ENCODE measurements at places on chromosomes 6 and 20.

- no peak for DNase-seq
Measured at GRCh38 chr6:168603234-168603633, 162.2 kb downstream of the SMOC2 start.

GRCh38 chr6:160678230-160678629, 14.2 kb upstream of the LPA start:
- no peak for DNase-seq

GRCh38 chr20:54017846-54018245, 52.5 kb downstream of the BCAS1 start:
- no peak for DNase-seq

- DNase-seq, result no peak
Measured at GRCh38 chr20:11745145-11745544, 172.5 kb upstream of the BTBD3 start.

DNA sequence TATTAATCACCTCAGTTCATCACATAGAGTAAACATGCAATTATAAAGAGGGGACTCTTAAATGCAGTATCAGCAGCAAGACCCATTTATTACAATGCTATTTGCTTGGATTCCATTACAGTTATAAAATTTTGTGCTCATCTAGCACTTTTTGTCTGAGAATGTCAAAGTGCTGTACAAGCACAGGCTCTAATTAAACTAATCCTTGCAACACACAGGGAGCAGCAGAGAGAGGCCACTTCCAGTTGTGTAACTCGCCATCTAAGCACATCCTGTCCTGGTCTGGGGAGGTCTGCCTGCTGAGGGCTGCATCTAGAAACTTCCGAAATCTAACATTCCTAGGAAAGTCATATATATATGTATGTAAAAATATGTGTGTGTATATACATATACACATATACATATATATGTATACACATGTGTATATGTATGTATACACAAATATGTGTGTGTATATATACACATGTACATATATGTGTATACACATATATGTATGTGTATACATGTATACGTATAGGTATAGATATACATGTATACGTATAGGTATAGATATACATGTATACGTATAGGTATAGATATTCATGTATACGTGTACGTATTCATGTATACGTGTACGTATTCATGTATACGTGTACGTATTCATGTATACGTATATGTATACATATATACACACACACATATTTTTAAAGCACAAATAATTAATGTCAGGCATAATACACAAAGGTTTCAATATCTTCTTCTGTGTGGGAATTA, 136.4 kb upstream of the JARID2 start:
- no peak for DNase-seq

- DNase-seq, result no peak
Measured at GRCh38 chr20:40851051-40851450, 162.0 kb upstream of the MAFB start.

DNA sequence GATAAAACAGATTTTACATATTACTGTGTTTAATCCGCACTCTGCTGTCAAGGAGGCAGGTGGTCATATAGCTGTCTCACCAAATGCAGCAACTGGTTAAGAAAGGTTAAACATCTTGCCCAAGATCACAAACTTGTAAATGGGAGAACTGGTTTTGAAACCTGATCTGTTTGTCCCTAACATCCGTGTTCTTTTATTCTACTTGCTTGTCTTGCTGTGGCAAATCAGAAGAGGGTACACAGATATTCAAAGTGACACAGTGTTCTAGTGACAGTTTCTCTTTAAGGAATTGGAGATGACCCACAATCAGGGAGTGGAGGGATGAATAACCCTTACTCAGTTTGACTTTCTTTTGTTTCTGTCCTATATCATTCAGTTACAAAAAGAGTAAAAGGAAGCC, 83.0 kb upstream of the SGK1 start:
- no peak for DNase-seq

DNA sequence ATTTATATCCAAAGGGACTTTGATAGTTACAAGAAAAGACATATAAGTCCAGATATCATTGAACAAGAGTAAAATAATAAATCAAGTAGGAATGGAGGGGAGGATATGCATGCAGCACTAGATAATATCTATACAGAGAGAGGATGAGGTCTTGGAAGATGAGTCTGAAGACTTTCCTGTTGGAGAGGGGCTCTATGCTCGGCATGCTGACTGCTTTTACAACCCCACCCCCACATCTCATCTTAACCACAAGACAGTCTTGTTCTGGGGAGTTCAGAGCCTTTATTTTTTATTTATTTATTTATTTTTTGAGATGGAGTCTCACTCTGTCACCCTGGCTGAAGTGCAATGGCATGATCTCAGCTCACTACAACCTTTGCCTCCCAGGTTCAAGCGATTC, 48.4 kb upstream of the IER3 start:
- no peak for DNase-seq

DNA sequence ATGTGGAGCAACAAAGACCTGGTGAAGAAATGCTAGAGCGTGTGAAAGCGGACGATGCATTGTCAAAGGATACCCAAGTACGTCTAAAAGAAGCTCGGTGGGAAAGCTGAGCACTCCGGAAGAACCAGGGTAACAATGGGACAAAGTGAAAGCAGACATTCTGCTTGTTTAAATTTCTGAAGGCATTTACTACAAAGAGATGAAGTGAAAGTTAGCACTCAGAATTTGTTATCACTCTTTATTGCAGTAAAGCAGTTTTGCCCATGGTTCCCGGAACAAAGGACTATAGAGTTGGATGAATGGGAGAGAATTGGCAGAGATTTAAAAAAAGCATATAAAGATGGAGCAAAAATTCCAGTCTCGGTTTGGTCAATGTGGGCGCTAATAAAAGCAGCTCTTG, 12.8 kb upstream of the IRAK1BP1 start:
- DNase-seq, result no peak

DNA sequence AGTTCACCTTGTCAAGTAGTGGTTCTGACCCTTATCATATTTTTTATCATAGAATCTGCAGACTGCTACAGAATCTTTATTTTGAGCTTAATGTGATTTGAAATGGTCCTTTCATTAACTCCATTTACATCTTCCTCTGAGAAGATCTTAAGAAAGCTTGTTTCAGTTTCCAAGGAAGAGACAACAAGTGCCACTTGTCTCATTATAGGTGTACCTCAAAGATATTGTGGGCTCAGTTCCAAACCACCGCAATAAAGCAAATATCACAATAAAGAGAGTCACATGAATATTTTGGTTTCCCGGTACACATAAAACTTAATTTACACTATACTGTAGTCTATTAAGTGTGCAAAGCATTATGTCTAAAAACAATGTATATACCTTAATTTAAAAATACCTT, 66.4 kb upstream of the ATXN1 start:
- DNase-seq, result no peak

GRCh38 chr6:111639266-111639665, 33.6 kb upstream of the TRAF3IP2 start:
- DNase-seq, result no peak

DNA sequence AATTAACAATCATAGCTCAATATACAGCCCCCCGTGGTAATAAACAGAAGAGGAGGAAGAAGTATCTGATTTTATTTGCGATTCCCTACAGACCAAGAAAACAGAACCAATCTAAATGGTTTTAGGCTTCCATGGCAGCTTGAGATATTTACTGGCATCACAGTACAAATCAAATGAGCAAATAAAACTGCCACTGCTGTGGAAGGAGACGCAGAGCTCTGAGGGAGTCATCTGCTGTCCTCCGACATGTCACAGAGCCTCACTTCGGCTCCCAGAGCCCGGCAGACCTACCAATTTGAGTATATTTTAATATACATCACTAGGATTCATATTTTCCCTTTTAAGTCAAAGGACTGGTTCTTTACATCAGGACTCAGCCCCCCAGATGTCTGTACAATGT, 145.2 kb upstream of the KCNQ5 start:
- no peak for DNase-seq

- DNase-seq, result no peak
Measured at GRCh38 chr6:37083243-37084138, 78.0 kb downstream of the FGD2 start.

DNA sequence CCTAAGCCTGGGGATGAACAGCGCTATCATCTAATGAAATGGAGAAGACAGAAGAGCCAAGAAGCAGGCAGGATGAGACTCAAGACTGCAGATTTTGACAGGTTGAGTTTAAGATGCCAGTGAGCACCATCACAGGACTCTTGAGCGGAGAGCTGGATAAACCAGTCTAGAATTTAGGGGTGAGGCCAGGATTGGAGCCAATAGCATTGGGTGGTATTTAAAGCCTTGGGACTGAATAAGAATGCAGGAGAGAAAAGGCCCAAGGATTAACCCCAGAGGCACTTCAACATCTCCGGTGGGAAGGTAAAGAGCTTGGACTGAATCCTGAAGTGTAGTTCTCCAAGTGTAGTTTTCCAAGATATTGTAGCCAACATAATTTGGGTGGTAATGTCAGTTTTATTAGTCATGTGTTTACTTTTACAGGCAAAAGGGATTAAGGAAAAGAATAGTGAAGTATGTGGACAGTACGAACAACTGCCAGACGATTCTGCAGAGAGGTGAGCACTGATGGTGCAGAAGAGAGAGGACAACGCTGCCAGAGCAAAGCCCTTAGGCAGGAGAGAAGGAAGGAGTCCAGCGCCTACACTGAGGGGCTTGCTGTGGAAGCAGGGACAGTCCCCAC, 85.2 kb downstream of the DTNBP1 start:
- DNase-seq, result no peak

DNA sequence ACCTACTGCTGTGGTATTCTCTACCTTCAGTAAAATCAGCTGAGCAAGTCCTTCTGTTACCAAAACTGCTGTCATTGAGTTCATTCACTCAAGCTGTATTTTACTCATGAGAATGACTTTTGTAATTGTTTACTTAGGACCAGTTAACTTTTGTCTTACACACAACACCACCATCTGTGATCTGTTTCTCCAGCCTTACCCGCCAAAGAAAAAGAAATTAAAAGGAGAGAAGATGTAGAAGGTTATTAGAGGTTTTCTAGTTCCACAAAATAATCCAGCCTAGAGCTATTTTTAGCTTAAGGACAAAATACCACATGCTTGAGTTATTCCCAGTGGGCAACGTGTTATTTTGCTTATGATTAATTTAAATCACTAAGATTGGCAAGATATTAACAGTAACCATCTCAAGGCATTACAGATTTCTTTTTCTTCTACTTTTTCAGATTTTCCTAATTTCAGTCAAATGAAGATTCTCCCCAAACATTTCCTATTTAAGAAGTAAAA, 38.2 kb downstream of the FAM8A1 start:
- peak; percentile 36 for DNase-seq

DNA sequence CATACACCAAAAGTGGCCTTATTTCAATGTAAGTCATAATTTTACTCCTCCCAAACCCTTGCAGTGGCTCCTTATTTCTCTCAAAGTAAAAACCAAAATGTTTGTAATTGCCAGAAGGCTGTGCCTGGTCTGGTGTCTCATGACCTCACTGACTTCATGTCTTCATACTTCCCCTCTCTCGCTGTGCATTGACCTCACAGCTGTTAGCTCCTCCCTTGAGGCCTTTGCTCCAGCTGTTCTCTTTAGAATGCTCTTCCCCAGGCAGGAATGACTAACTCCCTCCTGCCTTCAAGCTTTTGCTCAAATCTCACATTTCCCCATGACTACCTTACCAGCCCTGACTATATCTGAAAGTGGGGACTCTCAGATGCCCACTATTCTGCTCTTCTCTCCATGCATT, 83.3 kb downstream of the MTFR2 start:
- DNase-seq, result no peak

- DNase-seq, result no peak
Measured at GRCh38 chr6:85537055-85537494, 56.6 kb downstream of the SNX14 start.

- DNase-seq, result no peak
Measured at GRCh38 chr20:10179574-10180298, 38.9 kb upstream of the SNAP25 start.

GRCh38 chr6:122833021-122833491, 44.0 kb downstream of the SMPDL3A start:
- no peak for DNase-seq

- no peak for DNase-seq
Measured at GRCh38 chr20:23988561-23988960, at the start of gene GGTLC1. Gene GGTLC1, minus strand, starts transcription at chr20:23988779. Its CDS starts 2,168 bp downstream, at chr20:23986611.

DNA sequence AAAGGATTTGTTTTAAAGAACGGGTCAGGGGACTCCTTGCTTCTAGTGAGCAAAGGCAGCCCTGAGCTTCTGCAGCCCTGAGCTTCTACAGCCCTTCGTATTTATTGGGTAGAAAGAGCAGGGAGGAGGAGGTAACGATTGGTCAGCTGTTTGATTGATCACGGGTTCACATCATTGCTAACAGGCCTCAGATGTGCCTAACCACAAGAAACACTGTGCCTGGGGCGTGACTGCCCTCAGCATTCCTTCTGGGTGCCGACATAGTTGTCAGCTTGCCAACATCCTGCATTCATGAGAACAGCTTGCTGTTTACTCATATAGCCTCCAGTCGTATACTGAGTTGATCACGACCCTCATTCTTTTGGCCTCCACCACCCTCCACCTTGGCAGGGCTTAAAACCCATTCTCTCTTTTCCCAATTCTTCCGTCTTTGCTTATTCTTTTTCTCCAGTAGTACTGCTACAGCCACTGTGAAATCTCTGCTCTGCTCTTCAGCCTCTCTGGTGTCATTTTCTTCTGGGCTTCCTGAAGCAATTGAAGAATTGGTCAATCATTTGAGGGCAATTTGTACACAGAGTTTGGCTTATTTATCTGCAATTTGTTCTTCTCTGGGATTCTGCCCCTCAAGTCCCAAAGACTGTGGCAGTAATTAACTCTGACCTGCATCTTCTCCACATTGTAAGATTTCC, 25.4 kb upstream of the NOP56 start:
- no peak for DNase-seq

DNA sequence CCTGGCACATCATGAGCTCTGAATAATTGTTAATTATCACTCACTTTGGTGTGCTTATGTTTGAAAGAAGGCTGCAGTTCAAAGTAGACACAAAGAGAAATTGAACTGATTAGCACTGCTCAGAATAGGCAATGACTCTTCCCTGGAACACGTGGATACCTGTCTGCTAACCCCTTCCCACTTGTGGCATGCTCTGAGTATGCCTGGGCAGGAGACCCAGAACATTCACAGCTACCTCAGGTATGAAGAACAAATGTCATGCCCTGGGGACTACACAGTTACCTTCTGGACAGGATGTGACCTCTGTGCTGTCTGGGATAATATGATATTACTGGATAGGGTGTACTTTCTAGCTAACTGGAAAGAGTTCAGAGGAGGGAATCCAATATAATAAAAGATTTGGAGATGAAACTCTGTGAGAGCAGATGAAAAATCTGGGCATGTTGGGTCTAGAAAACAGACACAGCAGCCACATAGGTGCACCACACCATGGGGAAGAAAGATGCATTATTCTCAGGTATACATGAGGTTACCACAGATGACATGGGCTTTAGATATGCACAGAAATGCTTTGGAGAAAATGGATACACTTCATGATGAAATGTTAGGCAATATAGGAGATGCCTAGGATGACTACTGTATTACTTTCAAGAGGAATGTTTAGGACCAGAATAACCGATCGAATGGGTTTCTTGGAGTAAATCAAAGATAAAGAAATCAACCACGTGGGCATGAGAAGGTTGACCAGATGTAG, 324.2 kb upstream of the PREP start:
- DNase-seq, result no peak

DNA sequence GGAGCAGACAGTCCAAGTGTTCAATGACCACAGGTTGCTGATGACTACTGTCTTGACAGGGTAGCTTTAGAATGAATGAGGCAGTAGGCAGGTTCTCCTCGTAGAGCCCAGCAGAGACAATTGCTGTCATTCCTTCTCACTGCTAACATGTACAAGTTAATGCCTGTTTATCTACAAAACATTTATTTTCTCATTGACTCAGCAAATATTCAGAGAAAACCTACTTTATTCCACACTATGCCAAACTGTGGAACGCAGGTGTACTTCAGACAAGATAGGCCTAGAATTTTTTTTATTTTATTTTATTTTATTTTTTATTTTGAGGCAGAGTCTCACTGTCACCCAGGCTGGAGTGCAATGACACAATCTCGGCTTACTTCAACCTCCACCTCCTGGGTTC, 50.8 kb downstream of the ARHGAP18 start:
- DNase-seq, result no peak
